T-helper 17 cell (primary cell): ENCODE measurements at places on chromosomes 7 and 10.

DNA sequence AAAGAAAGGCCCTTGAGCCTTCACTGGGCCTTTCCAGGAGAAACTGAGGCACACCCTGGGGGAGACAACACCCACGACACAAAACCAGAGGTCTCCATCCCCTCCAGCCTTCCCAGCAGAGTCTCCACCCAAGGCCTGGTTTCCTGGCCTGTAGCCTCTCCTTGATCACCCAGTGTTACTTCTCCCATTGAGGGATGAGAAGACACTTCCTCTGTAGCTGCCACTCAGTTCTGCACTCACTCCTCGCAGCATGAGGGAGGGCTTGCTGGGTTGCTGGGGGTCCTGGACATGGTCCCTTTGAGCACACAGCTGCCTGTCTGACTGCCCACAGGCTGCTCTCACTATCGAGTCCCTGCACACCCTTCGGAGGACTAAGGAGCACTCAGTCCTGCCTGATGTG is 438.1 kb upstream of the FOXK1 start:
- H3K27me3 ChIP-seq: peaks cover 12% of the 10 kb centered on the region
- no peak for DNase-seq
- no peaks in the 10 kb centered on the region for H3K36me3 ChIP-seq
- H3K27ac ChIP-seq: no peak overlapping the region
- H3K4me3 ChIP-seq: no peak overlapping the region
- peaks cover 8% of the 10 kb centered on the region for H3K4me1 ChIP-seq

DNA sequence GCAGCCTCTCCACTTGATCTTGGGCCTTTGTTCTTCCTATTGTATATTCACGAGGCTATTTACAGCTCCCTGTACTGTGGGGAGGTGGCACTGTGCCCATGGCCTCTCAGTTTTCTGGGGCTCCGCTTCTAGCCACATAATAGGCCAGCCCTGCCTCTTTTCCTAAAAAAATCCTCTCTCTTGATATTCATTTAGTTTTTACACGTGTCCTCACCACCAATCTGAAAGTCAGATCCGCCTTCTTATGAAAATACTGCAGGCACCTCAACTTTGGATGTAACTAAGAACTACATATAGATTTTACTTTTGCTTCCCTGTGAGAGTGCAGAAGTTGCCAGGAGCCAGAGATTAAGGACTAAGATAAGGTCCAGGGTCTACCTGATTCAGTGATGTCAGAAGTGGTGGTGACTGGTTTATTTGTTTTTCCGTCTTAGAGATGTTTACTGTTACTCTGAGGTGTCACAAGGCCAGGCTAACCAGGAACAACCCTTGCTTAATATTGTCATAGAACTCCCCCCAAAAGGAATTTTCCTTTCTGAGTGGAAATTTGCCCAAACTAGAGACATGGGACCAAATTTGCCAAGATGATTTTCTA is 7.8 kb downstream of the BAMBI start:
- no peak overlapping the region for H3K4me3 ChIP-seq
- H3K27ac ChIP-seq: no peak overlapping the region
- H3K27me3 ChIP-seq: peaks cover 66% of the 10 kb centered on the region
- no peak for DNase-seq
- no peaks in the 10 kb centered on the region for H3K36me3 ChIP-seq

DNA sequence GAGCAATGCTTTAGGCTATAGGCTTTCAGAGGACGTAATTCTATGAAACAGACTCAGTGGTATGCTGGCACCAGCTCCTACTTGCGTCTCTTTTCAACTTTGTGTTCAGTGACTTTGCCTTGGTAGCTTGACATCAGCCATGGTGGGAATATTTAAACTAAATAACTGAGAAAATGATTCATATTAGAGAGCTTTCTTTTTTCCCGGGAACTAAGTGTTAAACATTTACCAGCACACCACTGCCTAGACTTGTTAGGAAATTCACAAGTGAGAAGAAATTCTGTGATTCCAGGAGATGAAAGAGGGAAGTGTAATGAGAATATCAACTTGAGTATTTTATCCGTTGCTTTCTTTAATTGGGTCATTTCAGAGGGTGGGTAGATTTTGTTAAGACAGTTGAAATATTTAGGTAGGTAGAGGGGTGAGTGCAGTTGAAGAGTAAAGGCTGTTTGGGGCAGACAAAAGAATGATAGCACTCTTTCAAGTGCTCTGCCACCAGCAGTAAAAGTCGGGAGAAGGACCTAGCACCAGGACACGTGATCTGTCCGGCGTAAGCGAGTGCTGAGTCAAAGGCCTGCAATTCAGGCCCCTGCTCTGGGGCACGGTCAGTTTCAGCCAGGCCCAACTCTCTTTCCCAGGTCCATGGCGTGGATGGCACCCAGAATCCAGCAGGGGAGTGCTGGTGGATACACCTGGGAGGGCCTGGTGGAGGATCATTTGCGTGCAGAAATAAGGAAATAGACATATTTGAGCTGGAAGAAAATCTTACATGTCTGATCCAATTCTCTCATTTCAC is 206.3 kb downstream of the SNX10 start:
- no peaks in the 10 kb centered on the region for H3K36me3 ChIP-seq
- no peak overlapping the region for H3K4me3 ChIP-seq
- H3K4me1 ChIP-seq: peaks cover 2% of the 10 kb centered on the region

GRCh38 chr7:100465702-100466311 is 1.7 kb upstream of the SPACDR start:
- H3K4me3 ChIP-seq: no peak overlapping the region
- H3K4me1 ChIP-seq: peaks cover 5% of the 10 kb centered on the region
- DNase-seq: no peak
- H3K36me3 ChIP-seq: no peaks in the 10 kb centered on the region
- H3K27me3 ChIP-seq: no peaks in the 10 kb centered on the region
- H3K27ac ChIP-seq: peak overlapping the region; percentile 84

- H3K27me3 ChIP-seq: no peaks in the 10 kb centered on the region
- no peaks in the 10 kb centered on the region for H3K36me3 ChIP-seq
- no peak overlapping the region for H3K4me3 ChIP-seq
- H3K4me1 ChIP-seq: peaks cover 73% of the 10 kb centered on the region
Measured at GRCh38 chr10:35353805-35354204, 17.5 kb downstream of the CCNY start.
